ENCODE measurements at places on chromosomes 2 and 18. TPM values are rescaled to one million over a fixed set of nuclear protein-coding genes. Genes with fewer than 3 reads are reported as not detected.

The CIDEA gene
- 12.5 TPM for total RNA-seq

DNA sequence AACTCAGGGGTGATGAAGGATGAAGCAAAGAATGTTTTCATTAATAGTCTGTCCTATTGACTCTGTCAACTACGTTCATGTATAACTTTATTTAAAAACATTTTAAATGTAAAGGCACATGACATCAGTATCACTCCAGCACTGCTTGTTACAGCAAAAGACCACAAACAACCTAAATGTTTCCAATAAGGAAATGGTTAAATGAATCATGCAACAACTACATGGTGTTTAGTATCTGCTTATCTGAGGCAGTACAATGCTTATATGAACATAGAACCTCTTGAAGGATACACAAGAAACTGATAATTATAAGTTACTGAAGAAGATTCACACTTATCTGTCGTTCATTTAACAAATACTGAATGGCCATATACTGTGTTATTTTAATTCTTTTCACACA lies 8.4 kb downstream of the BARD1 start:
- no peak for DNase-seq

- no peak for DNase-seq
These were observed 170.6 kb downstream of the CERS6 start for GRCh38 chr2:168626647-168627046.

The NTSR2 gene
- total RNA-seq = not detected
